DMS79 treated with DMSO at 0.1 percent for 48 hours (cell line): ENCODE measurements at places on chromosomes 12 and 14.

DNA sequence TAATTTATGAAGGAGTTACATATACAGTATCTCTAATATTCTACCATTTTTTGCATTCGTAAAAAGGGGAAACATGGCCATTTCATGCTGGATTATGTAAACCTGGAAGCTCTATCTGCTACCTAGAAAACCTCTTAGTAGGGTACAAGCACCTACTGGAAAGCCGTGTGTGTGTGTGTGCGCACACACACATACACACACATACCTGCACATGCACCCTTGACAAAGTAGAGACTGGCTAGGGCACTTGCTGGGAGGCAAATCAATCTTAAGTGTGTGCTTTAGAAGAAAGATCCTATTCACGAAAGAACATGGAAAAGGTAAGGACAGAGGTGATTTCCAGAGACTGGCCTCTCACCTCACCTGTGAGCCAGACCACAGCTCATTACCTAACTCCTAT, 190.8 kb downstream of the SLC5A8 start:
- DNase-seq: no peak

GRCh38 chr14:60651086-60651795, 2.0 kb upstream of the SIX1 start:
- DNase-seq: peak; percentile 98

- no peak for DNase-seq
Measured at GRCh38 chr12:81692008-81692407, 67.1 kb downstream of the PPFIA2 start.

- DNase-seq: no peak
Measured at GRCh38 chr14:75941030-75941429, 40.8 kb downstream of the TGFB3 start.

- DNase-seq: no peak
Measured at GRCh38 chr14:105493921-105494605, 3.0 kb downstream of the TEDC1 start.

GRCh38 chr12:6352193-6353173, 10.6 kb upstream of the TNFRSF1A start:
- DNase-seq: no peak

DNA sequence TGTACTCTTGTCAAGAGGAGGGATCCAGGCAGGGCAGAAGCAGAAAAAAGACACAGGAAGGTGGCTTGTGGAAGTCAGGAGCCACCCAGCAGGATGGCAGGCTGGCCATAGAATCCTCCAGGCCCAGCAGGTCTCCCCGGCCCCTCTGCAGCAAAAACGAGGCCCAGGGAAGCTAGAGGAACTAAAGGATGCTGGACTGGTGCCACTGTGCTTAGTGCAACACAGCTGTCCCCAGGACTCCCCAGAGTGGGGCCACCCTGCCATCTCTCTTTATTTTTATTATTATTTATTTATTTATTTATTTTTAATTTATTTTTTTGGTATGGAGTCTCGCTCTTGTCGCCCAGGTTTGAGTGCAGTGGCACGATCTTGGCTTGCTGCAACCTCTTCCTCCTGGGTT, 54.1 kb downstream of the PITPNM2 start:
- DNase-seq: no peak

DNA sequence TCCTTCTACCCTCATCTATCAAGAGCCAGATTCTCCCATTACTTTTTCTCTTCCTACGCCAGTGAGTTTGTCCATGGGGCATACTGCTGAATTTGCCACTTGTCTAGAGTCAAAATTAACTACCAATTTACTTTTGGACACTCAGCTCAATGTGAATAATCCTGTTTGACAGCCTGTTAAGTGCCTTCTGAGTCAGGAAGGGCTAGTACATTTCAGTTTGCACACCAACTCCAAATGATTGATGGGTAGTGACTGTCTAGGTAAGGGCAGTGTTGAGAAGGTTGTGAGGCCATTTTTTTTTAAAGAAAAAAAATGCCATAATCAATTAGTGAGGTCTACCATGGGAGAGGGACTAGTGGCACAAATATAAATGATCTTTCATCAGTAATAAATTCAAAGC, 21.8 kb upstream of the TRIM9 start:
- no peak for DNase-seq

DNA sequence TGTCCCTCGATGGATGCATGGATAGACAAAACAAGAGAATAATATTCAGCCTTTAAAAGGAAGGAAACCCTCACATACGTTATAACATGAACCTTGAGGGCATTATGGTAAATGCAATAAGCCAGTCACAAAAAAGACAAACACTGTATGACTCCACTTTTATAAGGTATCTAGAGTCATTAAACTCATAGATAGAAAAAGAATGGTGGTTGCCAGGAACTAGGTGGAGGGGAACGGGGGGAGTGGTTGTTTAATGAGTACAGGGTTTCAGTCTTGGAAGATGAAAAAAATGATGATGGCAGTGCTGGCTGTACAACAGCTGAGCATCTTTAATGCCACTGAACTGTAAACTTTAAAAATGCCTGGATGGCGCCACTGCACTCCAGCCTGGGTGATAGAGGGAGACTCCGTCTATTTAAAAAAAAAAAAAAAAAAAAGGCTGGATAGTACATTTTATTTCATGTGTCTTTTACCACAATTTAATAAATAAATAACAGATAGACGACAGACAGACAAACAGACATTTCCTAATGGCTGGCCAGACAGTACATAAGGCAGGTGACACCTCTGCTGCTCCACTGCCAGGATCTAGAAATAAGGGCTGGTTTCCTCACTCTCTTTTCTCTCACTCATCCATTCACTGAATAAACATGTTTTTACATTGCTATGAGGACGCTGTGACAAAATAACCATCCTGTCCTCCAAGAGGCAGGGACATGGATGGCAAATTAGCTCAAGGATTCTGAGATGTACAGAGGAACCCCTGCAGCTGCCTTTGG, 118.8 kb downstream of the FOXN3 start:
- DNase-seq: peak; percentile 99

DNA sequence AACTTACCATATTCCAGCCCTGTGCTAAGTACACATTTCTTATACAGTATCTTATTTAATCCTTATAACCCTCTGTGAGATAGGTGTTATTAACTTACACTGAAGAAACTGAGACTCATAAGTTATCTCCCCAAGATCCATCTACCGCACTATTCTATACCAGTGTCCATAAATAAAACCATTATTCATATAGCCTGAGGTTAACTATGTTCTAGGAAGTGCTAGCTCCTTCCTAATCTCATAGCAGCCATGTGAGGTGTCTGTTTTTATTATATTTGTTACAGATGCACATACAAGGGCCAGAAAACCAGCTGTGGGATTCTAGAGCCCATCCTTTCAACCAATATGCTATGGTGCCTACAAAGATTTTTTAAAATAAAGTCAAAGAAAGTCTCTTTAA, 100.3 kb upstream of the RAP1B start:
- DNase-seq: no peak

- DNase-seq: no peak
Measured at GRCh38 chr12:94173660-94174265, 25.4 kb downstream of the PLXNC1 start.

DNA sequence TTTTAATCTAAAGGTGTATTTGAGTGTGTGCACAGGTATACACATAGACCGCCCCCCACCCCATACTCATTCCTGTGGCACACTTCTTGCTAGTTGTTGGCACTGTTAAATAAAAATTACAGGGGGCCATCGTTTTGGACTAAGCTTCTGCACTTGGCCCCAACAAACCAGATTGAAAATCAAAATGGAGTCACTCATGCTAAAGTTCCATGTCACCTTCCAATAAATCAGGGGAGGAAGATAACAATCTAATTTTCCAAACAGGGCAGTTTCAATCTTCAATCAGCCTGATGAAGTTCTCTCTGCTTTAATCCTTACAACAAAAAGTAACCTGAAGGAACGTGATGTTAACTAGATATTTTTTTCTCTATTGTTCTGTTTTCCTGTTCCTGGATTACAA, 78.2 kb downstream of the RGS6 start:
- DNase-seq: no peak

GRCh38 chr14:75147423-75148071, 20.7 kb upstream of the NEK9 start:
- DNase-seq: no peak

- DNase-seq: no peak
Measured at GRCh38 chr12:51973560-51973959, 22.1 kb downstream of the ACVR1B start.

- DNase-seq: no peak
Measured at GRCh38 chr12:94333396-94333795, 126.3 kb downstream of the CEP83 start.

DNA sequence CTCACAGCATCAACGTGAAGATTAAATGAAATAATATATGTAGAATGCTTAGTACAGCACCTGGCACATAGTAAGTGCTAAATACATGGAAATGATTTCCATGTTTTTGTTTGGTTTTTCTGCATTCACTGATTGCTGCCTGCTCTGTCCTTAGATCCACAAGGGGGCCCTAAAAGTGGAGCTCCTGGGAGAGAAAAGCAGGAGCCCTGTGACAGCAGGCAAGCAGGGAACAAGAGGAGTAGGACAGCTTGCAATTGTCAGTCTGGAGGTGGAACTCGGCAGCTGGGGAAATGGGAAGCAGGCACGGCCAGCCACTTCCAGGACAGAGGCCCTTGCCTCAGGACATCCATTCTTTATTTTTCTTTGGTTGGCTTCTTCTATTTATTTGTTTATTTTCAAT, 292.9 kb downstream of the BMP4 start:
- no peak for DNase-seq

- DNase-seq: no peak
Measured at GRCh38 chr12:115101520-115101919, 417.5 kb upstream of the TBX3 start.
